Activated T-helper 1 cell treated with Interleukin-2 at 50 U/mL for 16 hours (primary cell): ENCODE measurements at places on chromosomes 3 and 15.

- no peak for DNase-seq
Observed at GRCh38 chr3:107992976-107993684, 97.7 kb downstream of the CD47 start.

DNA sequence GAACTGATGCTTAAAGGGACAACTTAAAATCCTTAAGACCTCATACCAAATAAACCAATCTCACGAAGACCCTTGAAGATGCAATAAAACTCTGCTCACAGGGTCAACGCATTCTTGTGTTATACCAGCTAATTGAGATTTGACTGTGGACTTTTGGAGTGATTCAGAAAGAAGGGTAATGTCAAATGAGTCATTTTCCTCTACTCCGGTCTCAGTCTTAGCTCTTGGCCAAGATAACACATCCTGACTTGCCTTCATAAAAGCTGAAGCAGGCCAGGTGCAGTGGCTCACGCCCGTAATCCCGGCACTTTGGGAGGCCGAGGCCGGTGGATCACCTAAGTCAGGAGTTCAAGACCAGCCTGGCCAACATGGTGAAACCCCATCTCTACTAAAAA, 3.8 kb downstream of the PKM start:
- no peak for DNase-seq

DNA sequence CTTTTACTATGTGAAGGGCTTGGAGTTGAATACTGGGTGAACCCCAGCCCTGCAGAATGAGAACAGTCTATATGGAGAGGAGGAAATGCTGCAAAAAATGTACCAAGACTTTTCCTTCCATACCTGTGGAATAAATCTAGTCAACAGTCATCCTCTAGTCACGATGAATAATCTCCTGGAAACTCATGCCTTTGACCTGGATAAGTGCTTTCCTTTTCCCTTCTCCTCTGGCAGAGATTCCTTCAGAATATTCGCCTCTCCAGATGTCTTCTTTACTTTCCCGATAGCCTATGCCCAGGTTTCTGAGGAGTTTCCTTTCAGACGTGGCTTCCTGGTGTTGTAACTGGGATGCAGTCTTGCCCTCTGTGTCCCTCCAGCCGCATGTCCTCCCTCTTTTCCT, 28.1 kb downstream of the CCNL1 start:
- no peak for DNase-seq

DNA sequence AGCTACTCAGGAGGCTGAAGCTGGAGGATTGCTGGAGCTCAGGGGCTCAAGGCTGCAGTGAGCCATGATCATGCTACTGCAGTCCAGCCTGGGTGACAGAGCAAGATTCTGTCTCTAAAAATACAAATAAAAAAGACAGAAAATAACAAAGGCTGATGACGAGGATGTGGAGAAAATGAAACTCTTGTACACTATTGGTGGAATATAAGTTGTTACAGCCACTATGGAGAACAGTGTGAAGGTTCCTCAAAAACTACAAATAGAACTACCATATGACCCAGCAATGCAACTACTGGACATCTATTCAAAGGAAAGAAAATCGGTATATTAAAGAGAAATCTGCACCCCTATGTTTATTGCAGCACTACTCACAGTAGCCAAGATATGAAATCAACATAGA, 526.7 kb upstream of the NAALADL2 start:
- no peak for DNase-seq

GRCh38 chr15:68994149-68994548, 20.3 kb upstream of the NOX5 start:
- no peak for DNase-seq

GRCh38 chr15:64146885-64147681, 4.4 kb upstream of the SNX22 start:
- DNase-seq = no peak

DNA sequence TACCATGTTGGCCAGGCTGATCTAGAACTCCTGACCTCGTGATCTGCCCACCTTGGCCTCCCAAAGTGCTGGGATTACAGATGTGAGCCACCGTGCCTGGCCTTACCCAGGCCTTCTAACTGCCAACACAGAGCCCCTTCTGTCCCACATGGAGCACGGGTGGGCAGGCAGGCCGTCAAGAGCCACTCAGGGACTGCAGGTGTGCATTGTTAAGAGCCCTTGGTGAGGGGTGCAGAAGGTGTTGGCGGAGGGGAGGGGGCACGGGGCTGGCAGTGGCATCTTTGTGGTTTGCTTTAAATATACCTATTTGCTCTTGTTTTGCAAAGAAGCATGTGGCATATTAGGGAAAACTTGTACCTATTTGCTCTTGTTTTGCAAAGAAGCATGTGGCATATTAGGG, 37.3 kb downstream of the SMAD6 start:
- DNase-seq = no peak

DNA sequence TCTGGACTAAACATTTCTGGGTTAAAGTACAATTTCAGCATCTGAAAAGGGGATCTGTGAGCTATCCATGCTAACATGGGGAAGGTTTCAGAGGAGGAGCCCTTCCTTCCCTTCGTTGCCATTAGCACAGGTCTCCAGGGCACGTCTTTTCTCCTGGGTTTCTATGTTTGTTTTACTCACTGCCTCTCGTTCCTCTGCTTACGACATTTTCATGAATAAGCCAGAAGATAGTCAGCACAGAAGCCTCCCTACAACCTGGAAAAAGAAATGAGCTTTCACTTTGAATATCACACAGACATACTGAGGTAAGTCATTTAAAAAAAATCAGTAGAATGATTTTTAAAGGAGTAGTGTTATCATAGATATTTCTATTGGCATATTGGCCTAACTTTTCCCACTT, 117.2 kb upstream of the KCNMB2 start:
- no peak for DNase-seq

DNA sequence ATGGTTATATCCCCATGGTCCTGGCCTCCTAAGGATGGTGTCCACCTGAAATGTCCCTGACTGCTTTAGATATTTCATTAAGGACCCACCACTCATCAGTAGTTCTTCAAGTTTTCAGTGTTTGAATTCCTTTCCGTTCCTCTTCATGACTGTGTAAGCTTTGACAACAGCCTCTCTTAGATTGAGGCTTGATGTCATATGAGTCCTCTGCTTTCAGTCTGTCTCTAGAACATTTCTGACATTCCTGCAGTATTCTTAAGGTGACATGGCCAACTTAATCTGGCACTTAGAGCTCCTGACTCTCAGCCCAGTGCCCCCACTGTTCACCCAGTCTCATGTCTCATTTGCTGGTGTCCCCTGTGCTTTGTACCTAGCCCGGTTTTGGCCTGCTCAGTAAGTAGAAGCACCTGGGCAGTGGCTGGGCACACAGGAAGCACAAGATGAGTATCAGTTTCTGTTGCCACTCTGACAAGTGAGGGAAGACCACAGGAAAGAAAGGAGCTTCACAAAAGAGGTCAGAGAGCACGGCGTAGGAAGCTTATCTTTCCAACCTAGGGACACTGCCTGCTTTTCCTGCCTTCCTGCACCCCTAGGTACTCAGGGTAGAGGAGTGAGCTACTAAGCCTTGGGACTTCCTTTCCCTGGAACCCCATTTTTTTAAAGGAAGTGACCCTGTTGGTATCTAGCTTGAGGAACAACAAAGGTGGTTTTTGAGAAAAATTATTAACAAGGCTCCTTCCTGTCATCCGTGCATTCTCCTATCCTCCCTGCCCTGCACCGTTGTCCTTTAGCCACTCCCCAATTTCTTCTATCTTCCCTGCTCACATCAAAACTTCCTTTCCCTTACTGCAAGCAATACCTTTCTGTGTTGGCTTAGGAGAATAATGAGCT, 103.1 kb downstream of the KLHL25 start:
- no peak for DNase-seq

- no peak for DNase-seq
Observed at GRCh38 chr15:44482090-44482489, 54.7 kb downstream of the CTDSPL2 start.

DNA sequence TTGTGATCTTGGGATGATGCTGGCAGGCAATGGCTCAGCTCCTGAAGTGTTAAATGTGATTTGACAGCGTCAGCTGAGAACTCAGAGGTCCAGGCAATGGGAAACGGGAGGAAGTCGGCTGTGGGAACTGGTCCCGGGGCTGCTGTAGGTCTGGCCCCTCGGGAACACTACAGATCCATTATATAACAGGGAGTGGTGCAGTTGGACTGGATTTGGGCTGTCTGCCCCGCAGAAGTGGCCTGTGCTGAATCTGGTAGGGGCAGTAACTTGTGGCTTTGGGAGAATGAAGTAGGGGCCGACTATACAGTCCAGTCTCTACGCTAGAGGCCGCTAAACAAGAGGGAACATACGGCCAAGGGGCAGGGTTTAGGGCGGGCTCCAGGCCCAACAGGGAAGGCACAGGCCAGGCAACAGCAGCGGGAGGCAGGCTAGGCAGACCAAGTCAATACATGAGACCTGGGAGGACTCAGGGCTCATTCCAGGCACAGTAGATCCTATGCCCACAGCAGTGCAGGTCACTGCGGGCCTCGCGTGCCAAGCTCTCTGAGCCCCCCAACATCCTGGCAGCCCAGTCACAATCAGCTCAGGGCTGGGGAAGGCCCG, 20.3 kb upstream of the IL16 start:
- DNase-seq = no peak
